Effector CD8-positive, alpha-beta T cell (primary cell): ENCODE measurements at places on chromosomes 5 and 9.

- no peak for DNase-seq
These were observed 69.5 kb upstream of the ELL2 start for GRCh38 chr5:96031180-96031579.

DNA sequence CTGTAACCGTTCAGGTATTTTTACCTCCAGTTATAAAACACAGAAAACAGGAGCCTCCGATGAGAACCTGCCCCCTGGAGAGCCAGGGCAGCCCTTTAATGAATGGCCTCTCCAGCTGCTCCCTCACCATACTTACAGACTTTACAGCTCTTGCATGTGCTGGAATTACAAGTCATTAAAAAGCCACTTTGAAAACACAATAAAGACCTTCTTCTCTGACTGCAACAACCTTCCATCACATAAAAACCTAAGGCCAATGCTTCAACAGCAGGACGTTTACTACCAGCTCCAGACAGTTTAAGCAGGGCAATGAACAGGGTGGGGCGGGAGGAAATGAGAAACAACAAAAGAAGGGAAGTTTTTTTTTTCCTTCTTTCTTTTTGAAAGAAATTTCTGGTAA, 213.8 kb downstream of the MLLT3 start:
- DNase-seq: no peak

- DNase-seq: no peak
These were observed 210.3 kb downstream of the FANCC start for GRCh38 chr9:95107001-95107749.

DNA sequence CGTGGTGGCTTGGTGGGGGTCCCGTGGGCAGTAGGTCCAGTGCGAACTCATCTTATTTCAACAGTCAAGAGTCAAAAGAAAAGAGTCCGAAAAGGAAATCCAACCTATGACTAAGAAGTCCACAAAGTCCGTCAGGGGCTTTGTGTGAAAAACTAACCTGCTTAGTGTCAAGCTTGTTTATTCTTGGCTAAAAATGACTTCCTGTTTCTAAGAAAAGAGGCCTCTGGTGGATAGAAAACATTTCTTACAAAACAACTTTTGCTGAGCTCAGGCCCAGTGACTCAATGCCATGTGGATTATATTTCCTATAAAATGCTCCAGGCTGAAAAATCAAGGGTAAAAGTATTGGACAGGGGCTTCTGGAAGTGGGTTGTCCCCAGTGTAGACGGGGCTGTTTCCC, 105.9 kb downstream of the GADD45G start:
- DNase-seq: no peak

DNA sequence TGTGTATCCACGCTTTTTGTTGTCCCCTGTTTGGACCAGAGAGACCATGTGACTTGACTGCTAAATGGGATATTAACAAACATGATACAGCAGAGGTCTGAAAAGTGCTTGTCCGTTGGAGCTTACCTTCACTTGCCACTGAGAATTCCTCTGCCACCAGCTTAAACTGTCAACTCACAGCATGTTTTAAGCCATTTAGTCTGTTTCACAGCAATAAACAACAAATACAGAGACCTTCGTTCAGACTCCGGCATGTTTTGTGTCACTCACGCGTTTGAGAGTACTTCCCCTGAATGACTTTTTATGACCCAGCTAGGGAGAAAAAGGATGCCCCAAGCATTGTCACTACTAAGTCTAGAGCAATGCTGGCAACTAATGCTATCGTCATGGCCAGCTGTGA, 173.8 kb downstream of the PTPRD start:
- no peak for DNase-seq

DNA sequence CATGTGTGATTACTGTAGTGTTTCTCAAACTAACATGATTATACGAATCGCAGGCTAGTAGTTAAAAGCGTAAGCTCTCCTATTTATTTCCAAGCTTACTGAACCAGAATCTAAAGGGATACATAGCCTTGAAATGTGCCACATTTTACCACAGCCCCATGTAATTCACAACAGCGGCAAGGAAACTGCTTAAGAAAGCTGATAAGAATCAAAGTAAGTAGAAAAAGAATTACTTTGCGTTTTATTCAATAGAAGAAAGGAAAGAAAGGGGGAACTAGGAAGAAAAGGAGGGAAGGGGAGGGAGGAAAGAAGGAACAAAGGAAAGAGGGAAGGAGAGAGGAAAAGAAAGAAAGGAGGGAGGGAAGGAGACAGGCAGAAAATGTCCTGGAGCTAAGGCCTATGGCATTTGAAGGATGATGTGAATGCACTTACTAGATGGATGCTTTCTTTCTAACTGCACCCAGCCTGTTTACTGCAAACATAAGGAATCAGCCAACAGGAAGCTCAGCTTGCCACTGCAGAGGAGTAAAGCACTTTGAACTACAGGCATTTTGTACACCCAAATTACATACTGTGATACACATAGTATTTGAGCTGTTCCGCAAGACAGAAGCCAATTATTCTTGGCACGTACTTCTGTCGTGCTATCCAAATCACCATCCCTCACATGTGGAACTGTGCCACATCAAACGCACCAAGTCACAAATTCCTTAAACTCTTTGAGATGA, 521.7 kb downstream of the RAB3C start:
- no peak for DNase-seq

GRCh38 chr5:82684165-82684564, 393.0 kb downstream of the TMEM167A start:
- DNase-seq: no peak

GRCh38 chr9:77811832-77812231, 163.7 kb upstream of the GNA14 start:
- DNase-seq: no peak

- DNase-seq: no peak
These were observed 23.2 kb upstream of the RFK start for GRCh38 chr9:76417394-76417793.

GRCh38 chr5:140117523-140117922, 3.6 kb downstream of the PURA start:
- no peak for DNase-seq

DNA sequence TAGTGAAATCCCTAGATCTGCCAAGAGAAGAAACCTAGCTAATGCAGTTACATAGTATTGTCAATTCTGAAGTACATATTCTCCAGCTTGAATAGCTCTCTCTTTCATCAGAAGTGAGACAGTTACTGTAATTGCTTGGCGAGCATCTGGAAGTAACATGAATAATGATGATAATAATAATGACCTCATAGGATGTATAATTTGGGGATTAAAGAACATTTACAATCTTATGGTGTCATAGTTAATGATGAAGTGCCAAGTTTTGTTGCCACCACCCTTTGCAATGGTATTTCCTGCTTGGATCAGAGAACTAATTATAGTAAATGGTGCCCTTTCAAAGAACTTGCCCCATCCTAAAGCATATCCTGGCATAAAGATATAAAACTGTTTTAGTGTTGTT, 201.4 kb downstream of the ADAMTSL1 start:
- DNase-seq: no peak

- no peak for DNase-seq
These were observed 77.9 kb upstream of the FBXL17 start for GRCh38 chr5:108459769-108460168.

DNA sequence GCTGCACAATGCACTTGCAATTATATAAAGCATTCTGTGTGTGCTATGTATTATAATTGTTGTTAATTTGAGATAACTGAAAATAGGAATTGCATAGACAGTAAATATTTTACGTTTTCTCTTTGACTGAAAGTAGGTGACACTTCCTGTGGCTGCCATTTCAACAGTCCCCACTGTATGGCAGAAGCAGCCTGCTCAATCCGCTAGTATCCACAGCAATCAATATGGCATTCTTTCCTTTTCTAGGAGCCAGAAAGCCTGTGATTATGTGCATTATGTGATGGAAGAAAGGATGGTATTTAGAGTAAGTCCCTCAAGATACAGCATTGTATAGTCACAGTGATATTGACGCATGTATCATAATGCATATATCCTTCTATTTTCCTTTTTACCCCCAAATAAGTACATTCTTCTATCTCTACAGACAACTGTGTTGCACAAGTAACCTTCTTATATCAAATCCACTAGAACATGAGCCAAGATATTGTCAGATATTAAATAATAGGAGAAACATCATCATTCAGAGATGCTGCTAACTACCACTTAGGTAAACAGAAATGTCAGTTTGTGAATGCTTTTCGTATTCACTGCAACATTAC, 59.7 kb downstream of the CARTPT start:
- no peak for DNase-seq

- no peak for DNase-seq
These were observed 12.7 kb downstream of the RHOBTB3 start for GRCh38 chr5:95743877-95744276.

GRCh38 chr9:37958154-37958553, 54.2 kb upstream of the SLC25A51 start:
- DNase-seq: no peak

GRCh38 chr9:33287087-33287490, 3.2 kb upstream of the NFX1 start:
- no peak for DNase-seq

GRCh38 chr5:125877248-125877647, 546.0 kb upstream of the GRAMD2B start:
- DNase-seq: no peak

GRCh38 chr9:95822583-95823431, 52.7 kb upstream of the ERCC6L2 start:
- DNase-seq: no peak

DNA sequence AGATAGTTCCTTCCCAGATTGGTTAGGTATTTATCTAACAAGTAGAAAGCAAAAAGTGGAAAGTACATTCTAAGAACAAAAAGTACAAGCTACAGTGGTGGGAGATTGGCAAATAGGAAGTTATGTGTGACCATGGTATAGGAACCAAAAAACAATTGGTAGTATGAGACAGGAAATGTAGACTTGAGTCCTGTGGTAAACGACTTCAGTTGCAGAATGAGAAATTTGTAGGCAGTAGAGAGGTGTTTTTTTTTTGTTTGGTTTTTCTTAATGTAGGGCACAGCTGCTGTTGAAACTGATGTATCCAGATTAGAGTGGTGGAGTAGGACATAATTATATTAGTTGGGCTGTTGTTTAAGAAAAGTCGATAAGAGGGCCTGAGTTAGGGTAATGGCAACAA, 72.0 kb downstream of the CCNH start:
- no peak for DNase-seq

DNA sequence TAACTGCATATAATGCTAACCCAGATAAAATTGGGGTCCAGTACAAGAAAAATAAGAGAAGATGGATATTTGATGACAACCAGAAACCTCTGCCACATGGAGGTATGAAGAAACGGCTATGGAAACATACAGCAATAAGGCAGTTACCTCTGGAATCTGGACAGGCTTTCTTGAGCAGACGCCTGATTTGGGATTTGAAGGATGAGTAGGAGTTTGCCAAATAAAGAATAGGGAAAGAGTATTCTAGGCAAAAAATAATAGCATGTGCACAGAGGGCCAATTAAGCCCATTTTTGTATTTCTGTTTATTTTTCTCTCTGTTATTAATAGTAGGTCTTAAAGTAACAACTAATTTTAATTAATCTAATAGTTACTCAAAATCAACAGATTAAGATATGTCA, 144.9 kb downstream of the ADAMTSL1 start:
- DNase-seq: no peak

DNA sequence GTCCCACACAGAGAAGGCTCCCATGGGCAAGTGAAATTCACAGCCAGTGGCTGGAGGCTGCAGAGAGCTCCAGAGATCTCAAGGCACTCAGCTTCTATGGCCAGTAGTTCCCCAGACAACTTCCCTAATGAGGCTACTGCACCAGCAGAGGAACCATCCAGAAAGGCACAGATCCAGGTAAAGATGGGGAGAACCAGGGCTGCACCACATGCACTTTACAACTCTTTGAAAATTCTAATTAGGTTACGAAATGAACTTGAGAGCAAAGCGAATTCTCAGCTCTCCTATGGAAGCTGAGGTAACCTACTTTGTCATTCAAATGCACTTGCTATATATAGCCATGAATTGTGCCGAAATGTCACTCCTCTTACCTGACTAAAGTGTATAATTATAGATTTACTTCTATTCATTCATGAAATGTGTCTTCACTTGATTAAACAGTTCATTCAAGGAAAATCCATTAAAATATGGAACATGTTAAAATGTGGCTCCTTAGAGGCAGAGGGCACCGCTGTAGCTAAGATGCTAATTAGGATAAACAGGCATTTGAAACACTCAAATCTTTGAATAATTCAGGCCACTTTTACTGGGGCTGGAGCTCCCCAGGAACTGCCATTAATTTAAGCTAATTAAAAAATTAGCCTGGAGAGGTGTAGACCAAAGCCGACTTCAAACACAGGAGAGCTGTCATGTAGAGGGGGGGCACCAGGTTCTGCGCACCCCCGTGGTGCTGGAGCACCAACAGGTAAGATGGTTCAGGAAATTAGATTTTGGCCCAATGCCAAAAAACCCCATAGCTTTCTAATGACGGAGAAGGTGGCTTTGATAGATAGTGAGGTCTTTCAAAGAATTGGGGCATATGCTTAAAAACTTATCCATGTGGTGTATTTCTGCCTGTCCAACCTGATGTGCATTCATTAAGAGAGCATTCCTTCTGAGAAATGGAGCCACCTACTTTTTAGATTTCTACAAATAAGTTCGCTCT, 204.1 kb downstream of the GABBR2 start:
- DNase-seq: no peak

DNA sequence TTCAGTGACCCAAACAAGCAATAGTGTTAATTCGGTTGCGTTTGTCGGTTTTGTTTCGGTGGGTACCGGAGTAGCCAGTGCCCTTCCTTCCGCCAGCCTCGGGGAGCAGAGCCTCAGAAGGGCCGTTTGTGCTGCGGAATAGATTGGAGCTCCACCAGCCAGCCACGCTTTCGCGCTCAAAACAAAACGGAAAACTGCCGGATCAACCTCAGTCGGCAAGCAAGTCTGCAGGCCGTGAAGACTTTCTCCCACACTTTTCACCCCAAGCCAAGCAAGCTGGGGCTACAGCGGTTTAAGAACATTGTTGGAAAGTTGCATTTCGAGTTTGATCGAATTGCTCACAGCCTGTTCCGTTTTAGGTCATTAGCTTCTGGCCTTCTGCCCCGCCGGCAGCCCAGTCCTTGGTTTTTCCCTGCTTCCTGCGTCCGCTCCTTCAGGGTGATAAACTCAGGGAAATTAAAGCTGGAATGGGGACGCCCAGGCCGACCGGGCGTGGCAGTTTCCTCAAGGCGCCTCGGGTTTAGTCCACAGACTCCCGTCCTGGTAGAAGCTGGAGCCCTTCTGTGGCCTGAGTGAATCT, 803 bp upstream of the CCNO start:
- no peak for DNase-seq

- DNase-seq: no peak
These were observed 335.3 kb downstream of the SLIT3 start for GRCh38 chr5:168965638-168966037.

DNA sequence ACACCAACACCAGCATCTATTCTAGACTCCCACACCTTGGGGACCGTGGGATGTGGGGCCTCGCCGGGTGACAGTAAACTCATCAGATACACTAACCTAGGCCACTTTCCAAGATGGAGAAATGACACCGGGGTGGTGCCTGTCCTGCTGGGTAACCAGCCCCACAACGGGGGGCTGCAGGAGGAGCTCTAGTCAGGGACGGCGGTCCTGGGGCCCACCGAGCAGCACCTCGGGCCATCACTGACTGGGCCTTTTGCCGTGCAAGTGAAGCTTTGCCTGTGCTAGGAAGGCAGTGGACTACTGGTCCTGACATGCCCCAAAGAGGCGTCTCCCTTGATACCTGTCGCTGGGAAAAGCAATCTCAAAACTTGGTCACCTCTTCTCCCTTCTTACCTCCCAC, 260.3 kb upstream of the IRX1 start:
- no peak for DNase-seq

- no peak for DNase-seq
These were observed 266.4 kb upstream of the ANKRD55 start for GRCh38 chr5:56499491-56499890.

GRCh38 chr5:158060212-158060611, 201.3 kb upstream of the CLINT1 start:
- DNase-seq: no peak
